ENCODE measurements at places on chromosomes 7 and 10.

- DNase-seq, result no peak
These were observed 104.6 kb upstream of the TNRC18 start for GRCh38 chr7:5528071-5528814.

GRCh38 chr7:2880874-2881533 is 36.9 kb upstream of the GNA12 start:
- DNase-seq, result no peak

- DNase-seq, result no peak
These were observed 33.9 kb upstream of the ARL4A start for GRCh38 chr7:12653518-12653917.

- DNase-seq, result no peak
These were observed 127.7 kb downstream of the ATE1 start for GRCh38 chr10:121800146-121800545.

DNA sequence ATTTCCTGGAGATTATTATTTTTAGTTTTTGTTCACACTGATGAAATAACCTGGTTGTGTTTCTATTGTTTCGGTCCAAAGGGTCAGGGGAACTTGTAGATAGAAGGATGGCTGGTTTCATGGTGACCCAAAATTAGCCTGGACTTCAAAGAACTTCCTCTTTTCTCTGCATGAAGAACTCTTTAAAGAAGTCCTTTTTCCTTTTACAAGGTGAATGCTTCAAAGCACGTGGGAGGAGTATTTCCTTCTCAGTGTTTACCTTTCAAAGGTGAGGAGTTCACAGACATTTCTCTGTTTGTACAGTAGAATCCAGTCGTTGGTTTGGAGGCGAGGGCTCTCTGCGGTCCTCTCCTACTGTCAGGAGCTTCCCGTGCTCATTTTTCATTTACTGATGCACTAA is 561.7 kb downstream of the GATA3 start:
- no peak for DNase-seq

- no peak for DNase-seq
These were observed 57.3 kb upstream of the APBB1IP start for GRCh38 chr10:26380815-26381214.

GRCh38 chr7:141593134-141593533 is 41.9 kb downstream of the AGK start:
- no peak for DNase-seq

- DNase-seq, result no peak
These were observed 54.3 kb downstream of the PRKAG2 start for GRCh38 chr7:151822541-151823181.

DNA sequence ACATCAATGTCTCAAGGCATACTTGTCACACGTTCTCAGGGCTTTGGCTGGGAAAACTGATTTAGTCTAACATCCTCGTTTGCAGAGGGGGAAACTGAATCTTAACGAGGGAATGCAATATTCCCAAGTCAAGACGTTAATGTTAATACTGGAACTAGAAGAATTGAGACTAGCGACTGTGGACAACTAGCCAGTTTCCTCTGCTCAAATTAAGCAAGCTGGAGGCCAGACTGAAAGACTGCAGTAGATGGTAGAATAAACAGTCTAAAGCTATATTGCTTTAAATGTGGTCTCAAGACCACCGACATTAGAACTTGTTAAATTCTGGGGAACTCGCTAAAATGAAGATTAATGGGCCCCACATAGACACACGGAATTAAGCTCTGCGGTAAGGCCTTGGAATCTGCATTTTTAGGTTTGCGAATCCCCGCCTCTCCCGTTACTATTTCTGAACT is 639 bp upstream of the TFAM start:
- DNase-seq, result no peak

DNA sequence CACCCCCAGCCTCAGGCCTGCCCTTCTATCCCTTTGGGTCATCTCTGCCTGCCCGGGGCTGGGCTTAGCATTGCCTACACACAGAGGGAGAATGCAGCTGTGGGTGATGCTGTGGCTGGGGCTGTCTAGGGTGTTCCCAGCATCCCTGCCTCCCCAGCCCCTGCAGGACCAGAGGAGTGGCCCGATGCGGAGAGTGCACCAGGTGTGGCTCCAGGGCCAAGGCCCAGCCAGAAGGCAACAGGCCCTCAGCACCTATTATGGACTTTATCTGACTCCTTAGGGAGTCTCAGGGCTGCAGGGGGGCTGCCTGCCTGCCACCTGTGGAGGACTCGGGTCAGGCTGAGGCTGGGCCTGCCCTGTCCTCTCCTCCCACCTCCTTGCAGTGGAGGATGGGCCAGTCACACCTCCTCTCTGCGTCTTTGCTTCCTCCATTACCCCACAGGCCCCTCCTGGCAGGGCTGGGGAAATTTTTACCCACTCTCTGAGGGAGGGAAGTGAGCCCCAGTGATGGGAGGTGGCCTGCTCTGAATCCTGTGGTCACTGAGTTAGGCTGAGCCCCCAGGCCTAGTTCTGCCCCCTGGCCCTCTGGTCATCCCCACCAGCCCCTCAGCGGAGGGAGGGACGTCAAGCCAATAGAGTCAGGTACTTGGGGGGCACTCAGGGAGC is 92.9 kb upstream of the PCBD1 start:
- DNase-seq, result no peak

GRCh38 chr7:18003286-18003994 is 24.2 kb downstream of the PRPS1L1 start:
- no peak for DNase-seq

GRCh38 chr7:143258831-143259230 is 4.4 kb upstream of the GSTK1 start:
- DNase-seq, result no peak

DNA sequence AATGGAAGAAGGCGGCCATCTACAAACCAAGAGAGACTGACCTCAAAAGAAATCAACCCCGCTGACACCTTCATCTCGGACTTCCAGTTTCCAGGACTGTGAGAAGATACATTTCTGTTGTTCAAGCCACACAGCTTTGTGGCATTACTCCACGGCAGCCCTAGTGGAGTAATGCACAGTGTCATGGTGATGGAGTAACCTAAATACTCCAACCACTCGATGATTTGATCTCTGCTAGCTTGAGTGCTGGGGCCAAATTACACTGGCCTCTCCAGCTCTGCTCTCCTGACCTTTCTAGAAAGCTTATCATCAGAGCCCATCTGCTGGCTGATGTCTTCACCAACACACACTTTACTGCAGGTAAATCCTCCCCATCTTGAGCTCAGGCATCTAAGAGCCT is 52.2 kb downstream of the GALNT17 start:
- DNase-seq, result no peak

- DNase-seq, result no peak
These were observed 69.9 kb downstream of the SYPL1 start for GRCh38 chr7:106042196-106042611.

- no peak for DNase-seq
These were observed 55.2 kb upstream of the RAB18 start for GRCh38 chr10:27448921-27449320.

GRCh38 chr7:88452646-88453045 is 146.0 kb upstream of the STEAP4 start:
- no peak for DNase-seq

DNA sequence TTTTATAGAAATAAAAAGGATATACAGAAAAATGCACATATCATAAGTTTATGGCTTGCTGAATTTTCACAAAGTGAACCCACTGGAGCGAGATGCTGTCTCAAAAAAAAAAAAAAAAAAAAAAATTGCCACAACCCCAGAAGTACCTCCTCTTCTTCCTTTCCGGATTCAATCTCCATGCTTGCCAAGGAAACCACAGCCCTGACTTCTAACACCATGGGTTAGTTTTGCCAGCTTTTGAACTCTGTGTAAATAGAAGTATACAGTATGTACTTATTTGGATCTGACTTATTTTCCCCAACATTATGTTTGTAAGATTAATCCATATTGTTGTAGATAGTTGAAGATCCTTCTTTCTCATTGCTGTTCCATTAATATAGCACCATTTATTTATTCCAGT is 40.0 kb downstream of the FANK1 start:
- no peak for DNase-seq

- no peak for DNase-seq
These were observed 19.3 kb upstream of the ACHE start for GRCh38 chr7:100914879-100915447.

DNA sequence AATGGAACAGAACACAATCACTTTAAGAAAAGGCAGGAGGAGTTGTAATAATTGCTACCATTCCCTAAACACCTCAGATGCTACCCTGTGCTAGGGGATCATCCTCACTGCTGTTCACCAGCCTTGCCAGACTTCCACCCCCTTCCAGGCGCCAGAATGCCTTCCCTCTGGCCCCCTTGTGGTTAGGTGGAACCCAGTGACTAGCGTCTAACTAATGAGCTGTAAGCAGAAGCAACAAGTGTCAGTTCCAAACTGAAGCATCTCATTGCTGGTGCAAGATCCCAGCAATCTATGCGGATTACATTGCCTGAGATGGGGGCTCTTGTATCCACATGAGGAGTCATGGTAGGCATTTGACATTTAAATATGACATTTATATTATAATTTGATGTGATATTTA is 86.6 kb downstream of the FRMD4A start:
- DNase-seq, result no peak

- DNase-seq, result no peak
These were observed 4.9 kb upstream of the MCU start for GRCh38 chr10:72687035-72687434.

GRCh38 chr7:78197447-78197846 is 398.9 kb downstream of the PHTF2 start:
- no peak for DNase-seq

DNA sequence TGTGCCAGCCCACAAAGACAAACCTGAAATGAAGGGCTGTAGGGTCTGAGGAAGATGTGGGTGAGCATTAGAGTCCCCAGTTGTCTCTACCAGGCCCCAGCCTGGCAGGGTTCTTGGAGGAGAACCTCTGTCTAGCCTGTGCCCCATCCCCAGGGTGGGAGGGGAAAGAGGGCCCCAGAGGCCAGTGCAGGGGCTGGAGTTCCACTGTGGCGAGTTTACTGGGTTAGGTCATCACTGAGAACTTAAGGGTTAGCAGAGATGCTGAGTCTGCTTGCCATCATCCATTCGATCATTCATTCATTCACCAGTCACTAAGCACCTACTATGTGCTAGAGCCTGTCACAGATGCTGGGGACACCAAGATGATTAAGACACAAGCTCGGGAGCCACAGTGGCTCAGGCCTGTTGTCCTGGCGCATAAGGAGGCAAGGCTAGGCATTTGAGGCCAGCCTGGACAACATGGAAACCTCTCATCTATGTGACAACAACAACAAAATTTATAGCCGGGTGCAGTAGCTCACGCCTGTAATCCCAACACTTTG is 2.6 kb downstream of the ANKRD2 start:
- DNase-seq, result no peak

GRCh38 chr10:102281102-102281487 is 35.8 kb downstream of the GBF1 start:
- DNase-seq, result no peak

DNA sequence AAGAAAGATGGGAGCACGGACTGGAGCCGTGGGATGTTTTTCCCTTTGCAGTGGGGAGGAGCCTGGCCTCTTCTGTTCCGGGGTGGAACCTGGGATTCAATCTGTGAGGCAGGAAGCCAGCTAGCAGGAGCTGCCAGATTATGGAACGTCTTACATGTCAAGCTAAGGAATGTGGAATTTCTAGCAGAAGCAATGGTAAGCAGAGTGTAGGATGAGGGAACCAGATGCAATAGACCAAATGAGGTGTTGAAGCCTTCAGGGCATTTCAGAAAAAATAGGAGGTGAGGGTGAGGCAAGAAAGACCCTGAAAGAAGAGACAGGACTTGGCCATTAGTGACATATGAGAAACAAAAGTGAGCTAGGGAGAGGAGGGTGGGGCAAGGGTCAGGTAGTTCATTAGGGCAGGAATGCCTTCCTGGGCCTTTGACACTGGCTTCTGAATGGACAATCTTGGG is 105.5 kb downstream of the CHN2 start:
- DNase-seq, result no peak

DNA sequence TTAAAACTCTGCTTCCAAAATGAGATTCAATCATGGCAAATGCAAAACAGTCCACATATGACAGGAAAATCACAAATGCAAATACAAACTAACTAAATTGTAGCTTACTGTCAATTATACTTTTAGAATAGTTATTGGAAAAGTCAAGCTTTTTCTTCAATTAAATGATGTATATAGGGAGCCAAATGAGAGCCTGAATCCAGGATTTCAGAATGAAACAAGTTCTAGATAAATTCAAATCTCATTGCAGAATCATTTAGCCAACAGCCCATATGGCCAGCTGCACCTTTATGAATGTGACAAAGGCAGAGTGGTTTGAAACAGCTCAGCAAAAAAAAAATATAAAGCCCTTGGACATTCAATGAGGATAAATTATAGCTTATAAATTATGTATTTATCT is 82.2 kb upstream of the SCIN start:
- DNase-seq, result no peak

DNA sequence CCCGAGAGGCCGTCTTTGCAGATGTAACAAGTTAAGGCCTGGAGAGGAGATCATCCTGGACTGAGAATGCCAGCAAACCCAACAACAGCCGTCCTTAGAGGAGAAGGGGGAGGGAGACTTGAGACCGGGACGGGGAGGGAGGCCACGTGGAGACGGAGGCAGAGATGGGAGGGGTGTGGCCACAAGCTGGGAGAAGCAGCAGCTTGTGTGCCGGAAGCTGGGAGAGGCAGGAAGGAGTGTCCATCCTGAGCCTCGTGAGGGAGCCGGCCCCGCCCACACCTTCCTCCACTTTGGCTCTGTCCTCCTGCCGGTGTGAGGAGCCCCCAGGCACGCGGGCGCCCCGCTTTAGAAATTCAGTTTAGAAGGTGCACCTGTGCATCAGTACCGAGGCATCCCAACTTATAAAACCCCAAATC is 95.7 kb downstream of the DNAJB6 start:
- DNase-seq, result no peak

GRCh38 chr10:62205750-62206399 is 62.8 kb downstream of the RTKN2 start:
- DNase-seq, result no peak

- no peak for DNase-seq
These were observed 50.3 kb upstream of the ATP6V0A4 start for GRCh38 chr7:138848056-138848980.

DNA sequence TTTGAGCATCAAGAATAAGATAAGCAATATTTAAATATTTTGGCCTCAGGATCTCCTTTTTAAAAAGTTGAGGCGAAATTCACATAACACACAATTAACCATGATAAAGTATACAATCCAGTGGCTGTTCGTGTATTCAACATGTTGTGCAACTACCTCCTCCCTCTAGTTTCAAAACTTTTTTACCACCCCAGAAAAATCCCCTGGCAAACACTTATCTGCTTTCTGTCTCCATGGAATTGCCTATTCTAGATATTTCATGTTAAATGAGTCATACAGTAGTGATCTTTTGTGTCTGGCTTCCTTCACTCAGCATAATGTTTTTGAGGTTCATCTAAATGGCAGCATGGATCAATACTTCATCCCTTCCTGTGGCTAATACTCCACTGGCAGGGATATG is 31.8 kb upstream of the IL15RA start:
- DNase-seq, result peak; percentile 54

GRCh38 chr7:50937727-50938126 is 155.0 kb upstream of the GRB10 start:
- DNase-seq, result no peak

DNA sequence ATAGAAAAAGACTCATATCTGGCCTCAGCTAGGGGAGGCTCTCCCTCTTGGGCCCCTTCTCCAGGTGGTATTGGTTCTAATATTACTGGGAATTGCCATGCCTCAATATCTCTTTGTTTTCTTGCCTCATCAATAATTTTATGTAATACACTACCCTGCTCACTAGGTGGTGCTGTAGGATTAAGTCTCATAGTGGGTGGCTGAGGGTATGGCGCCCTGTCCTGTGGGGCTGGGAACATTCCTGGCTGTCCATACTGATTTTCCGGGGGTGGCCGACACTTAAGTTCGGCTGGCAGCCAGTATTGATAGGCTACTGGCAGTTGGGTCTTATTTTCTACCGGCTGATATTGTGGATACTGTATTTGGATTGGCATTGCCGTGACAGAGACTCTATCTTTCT is 9.0 kb upstream of the TAS2R3 start:
- DNase-seq, result no peak
